Stimulated activated CD4-positive, alpha-beta T cell treated with anti-CD3 and anti-CD28 coated beads, Interleukin-15, amount 100 ng/mL, for 24 hours (primary cell): ENCODE measurements at places on chromosomes 3 and 15.

DNA sequence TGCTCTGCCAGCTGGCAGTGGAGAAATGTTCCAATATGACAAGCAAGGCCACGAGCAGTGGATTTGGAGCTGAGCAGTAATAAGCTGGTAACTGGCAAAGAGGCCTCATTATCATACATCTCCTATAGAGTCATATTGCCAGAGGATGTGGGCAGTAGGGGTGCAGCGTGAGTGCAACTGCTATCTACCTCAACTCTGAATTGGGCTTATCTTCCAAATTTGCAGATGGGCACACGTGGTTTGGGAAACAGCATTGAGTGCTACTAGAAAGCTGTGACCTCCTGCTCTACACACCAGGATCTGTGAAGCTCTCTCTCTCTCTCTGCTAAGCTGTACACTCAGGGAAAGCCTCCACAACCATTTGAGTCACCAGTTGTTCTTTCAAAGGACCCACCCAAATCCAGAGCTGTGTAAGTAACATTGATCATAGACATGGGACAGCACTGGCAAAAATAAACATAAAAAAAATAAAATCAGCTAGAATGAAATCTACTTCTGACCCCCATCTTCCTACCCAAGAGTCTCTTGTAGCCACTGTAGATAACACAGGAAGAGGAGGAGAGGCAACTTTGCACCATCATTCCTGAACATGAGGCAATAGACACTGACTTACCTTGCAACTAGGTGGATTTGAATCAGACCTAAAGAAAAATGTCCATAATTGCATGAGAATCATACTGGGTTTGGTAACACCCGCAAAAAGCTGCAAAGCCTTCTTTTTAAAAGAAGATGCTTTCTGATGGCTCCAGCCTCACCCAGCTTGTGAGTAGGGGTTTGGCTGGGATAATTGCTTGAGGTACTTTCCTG, 82.9 kb upstream of the THBS1 start:
- no peak for DNase-seq

DNA sequence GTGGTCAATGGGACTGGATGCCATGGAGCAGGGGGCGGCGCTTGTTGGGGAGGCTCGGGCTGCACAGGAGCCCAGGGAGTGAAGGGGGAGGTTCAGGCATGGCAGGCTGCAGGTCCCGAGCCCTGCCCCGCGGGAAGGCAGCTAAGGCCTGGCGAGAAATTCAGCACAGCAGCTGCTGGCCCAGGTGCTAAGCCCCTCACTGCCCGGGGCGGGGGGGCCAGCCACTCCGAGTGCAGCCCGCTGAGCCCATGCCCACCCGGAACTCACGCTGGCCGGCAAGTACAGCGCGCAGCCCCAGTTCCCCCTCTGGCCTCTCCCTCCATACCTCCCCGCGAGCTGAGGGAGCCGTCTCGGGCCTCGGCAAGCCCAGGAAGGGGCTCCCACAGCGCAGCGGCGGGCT, 11.3 kb downstream of the KLHDC8B start:
- DNase-seq: no peak

DNA sequence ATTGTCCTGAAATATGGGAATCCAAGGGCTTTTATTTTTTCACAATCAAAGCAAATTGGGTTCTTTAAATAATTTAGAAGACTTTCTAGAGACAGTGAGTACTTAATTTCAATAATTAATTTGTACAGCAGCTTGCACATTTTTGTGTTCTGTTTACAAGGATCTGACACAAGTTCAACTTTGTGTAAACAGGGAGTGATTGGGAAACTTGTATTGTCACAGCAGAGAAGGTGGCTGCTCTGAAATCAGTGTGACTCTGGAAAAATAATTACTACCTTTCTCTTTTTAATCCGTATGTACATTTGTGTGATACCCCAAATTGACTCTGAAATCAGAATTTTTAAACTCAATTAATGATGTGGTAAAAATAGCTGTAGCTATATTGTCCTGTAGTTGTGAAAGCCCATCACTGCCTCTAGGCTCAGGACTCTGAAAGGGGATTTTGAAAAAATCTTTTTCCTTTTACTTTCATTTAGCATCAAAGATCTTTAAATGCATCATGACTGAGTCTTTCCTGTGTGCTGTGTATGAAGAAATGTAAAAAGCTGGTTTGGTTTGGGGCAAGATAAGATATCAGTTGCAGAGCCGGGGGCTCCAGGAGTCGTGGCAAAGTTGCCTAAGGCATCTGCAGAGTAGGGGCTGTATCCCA, 45.1 kb downstream of the MFSD1 start:
- no peak for DNase-seq

- no peak for DNase-seq
Measured at GRCh38 chr15:36230776-36231175, 348.6 kb upstream of the CDIN1 start.

- no peak for DNase-seq
Measured at GRCh38 chr3:142618917-142619461, 22.8 kb downstream of the PLS1 start.

GRCh38 chr3:196639483-196640296, at the start of gene NRROS:
TSS of gene NRROS (plus strand) at chr3:196639694. CDS start at chr3:196654540, 14,846 bp downstream.
- peak; percentile 80 for DNase-seq
